ENCODE measurements at places on chromosomes 1 and 21.

DNA sequence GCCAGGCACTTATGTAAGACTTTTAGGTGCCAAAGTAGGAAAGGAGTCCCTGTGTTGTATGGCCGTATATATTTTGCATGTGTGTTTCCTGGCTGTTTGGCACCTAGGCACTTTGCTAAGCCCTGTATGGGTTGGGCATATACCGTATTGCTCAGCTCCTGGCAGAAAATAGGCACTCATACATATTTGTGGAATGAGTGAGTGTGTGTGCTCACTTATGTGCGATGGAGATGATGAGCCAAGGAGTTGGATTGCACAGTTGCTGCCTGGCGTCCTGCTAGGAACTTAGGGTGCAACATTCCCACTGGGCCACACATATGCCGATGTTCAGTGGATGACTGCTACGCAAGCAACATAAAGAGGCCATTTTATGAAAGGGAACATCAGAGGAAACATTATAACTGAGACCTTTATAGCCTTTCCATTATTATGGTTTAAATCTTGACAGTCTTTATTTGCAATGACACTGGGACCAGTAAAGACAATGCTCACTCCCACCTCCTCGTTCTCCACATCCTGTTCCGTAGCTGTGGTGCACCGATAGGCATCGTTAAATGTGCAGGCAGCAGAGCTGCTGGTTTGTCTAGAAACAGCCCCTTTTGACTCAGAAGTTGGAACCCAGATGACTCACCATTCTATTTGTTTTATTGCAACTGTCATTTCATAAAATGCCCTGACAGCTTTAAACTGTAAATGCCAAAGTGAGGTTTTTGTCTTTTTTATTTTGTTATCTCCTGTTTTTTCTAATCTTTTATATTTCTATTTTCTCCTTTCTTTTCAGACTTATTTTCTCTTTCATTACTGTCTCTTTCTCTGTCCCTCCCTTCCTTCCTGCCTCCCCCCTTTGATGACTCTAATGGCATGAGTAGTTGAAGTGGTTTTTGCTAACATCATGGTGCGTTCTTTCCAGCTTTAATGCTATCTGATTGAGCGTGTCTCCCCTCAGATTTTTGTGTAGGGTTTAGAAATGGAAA lies 36.1 kb downstream of the PEX14 start:
- no peak for DNase-seq

DNA sequence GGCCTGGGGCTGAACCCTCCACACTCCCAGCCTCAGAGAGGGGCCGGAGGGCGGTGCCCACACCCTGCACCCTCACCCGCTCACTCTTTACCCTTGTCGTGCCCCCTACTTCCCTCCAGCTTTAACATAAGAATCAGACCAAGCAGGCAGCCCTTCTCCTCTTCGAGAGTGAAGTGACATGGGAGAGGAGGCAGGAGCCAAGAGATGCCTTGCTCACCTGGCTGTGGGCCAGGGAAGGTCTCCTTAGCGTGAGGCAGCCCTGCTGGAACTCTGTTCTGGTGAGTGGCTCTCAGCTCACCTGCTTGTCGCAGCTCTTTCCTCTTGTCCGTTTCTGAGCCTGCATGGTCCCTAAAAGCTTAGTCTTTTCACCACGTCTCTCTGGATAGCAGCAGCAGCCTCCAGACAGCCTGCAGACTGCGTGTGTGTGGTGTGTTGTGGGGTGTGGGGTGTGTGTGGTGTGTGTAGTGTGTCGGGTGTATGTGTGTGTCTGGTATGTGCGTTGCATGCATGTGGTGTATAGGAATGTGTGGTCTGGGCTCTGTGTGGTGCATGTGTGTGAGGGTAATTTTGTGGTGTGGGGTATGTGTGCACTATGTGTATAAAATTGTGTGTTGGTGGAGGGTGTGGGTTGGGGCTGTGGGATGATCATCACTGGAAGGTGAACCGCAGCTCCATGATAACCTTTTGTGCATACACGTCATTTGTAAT lies 86.7 kb downstream of the CCDC185 start:
- no peak for DNase-seq

DNA sequence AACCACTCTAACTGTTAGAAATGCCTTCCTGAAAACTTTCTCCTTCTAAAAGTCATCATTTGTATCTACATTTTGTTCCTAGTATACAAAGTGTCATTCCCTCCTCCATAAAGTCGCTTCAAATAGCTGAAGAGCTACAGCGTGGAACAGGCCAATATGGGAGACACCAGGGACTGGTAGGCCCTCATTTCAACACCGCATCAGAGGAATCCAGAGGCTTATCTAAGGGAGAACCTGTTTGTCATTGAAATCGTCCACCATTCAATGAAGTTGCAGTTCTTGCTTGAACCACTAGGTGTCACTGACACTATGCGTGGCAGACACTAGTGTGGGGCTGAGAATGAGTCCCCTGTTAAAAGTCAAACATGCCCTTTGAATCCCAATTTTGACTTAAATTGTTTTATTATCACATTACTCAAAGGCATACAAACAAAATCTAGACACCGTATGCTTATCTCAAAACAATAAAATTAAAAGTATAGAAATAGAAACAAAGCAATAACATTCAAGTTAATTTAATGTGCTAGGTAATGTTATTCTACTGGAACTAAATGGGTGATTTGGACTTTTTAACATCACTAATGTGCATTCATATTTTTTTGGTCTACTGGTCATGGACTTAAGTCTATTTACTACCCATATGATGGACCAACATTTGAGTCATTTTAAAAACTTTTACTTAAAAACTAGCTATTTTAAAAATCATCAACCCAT lies 182.3 kb downstream of the FCRL5 start:
- DNase-seq, result peak; percentile 55

GRCh38 chr21:36859744-36860501 lies 106.5 kb downstream of the HLCS start:
- DNase-seq, result peak; percentile 82

- no peak for DNase-seq
Observed at GRCh38 chr1:234997201-234997895, 131.3 kb downstream of the TOMM20 start.

- no peak for DNase-seq
Observed at GRCh38 chr1:204462229-204462561, 32.4 kb downstream of the PIK3C2B start.

DNA sequence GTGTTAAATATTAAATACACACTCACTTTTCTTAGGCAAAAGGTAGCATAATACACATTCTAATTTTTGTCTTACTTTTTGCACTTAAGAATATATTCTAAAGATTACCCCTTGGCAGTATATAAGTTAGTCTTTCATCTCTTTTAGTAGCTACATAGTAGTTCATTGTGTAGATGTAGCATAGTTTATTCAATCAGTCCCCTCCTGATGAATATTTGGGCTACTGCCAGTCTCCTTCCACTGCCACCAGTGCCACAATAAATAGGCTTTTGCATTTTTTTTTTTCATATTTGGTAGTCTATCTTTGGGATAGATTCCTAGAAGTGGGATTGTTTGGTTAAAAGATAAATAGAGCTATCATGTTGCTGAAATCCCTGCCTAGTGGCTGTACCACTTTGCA lies 388.8 kb upstream of the RUNX1 start:
- no peak for DNase-seq

DNA sequence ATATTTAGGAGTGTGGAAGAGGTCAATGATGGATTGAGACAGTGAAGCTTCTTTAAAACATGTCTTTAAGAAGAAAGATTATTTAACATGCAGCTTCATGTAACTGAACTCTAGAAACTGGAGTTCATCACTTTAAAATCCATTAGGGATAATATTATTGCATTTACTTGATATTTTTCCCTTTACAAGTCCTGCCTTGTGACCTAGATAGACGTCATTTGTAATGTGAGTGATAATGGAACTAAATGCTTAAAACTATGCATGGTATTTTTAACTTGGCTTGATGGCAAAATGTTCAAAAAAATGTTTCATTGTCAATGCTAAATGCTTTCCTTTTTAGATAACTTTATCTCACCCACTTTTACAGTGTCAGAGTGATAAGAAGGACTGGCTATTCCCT lies 723.7 kb downstream of the RWDD3 start:
- DNase-seq, result no peak

DNA sequence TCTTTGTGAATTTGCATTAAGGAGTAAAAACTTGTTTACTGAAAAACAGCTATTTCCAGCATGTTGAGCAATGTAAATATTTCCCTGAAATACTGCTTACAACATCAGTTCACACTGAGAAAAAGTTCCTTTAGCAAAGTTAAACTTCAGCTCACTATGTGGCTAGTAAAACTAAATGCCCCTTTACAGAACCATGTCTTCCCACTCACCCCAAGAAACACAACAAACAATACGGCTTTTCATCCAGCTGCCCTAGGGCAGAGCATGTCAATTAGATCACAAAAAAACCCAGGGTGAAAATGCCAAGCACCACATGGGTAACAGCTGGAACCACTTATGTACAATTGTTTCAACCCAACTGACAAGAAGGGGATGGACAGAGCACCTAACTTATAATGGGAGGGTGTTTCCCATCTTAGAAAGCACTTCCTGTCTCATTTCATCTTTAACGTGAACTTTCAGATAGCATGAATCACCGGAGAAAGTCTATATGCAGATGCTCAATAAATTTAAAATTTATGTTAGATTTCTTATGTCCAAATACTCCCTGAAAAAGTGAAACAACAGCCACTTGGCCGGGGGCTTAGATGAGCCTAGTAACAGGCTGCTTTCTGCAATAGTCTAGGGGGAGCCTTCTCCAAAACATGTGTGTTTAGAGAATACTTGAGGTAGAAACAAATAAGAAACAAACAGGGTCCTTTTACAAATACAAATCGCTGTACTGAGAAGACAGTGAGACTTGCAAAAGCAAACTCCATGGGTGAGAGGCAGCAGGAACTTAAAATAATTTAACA lies 6.6 kb downstream of the NID1 start:
- no peak for DNase-seq

DNA sequence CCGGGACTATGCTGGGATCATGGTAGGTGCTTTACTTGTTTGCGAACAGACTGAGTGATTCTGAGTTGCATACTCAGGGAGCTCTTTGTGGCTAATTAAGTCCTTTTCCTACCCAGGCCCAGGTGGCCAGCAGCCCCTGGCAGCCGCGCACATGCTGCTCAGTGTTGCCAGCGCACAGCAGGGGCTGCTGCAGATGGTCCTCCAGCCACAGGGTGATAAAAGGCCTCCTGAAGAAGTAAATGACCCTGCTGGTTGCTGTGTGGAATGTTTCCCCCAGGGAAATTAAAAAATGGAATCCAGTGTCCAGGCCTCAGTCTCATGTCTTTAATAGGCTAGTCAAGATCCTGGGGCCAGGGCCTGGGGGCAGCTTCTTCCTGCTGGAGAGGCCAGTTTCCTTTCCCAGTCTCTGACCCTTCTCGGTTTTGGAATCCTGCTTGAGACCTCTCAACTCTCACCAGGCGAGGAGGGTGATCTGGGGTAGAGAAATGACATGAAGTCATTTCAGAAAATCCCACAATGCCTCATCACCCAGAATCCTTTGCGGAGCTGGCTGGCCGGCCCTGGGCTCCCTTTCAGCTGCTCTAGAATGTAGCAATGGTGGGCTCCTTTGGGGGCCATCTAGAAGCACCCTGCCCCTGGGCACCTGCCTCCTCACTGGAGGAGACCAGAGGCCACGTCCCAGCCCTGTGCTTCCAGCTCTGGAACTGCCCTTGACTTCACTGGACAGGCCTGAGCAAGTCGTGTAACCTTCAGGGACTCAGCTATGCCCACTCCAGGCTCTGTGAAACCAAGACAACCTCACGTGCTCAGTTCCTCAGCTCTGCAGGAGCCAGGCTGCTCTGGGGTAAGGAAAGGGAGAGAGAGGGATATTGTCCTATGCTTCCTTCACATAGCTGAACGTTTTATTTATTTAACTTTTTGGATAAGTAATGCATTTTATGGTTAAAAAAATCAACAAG lies 131.4 kb downstream of the MRPS6 start:
- DNase-seq, result no peak

- DNase-seq, result no peak
Observed at GRCh38 chr1:206476591-206476990, 6.3 kb downstream of the IKBKE start.

GRCh38 chr1:169090900-169091311 lies 15.6 kb upstream of the ATP1B1 start:
- DNase-seq, result no peak

DNA sequence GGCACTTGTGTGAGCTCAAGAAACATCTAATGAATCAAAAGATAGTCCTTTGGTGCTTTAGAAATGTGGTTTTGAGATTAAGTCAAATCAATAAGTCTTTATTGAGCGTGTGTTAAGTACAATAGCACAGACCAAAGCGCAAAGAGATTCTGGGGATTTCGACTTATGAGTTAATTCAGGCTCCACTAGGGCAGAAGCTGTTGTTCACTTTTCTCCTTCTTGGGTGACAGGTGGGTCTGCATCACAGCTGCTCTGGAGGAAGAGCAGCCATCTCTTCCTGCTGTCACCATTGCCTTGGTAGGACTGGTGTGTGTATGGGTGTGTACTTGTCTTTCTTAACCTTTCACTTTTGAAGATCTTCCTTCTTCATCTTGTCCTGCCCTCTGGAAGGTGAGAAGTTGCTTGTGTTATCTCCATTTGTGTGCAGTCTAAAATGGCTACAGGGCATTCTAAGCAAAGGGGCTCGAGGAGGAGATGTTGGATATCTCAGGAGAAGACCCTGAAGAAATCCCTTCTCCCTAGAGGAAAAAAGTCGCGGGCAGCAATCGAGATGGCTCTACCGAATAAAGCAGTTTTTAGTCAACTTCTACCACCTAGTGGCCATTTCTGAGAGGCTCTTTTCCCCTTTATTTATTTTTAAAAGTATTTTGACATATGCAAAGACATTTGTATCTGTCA lies 22.9 kb upstream of the DISC1 start:
- peak; percentile 32 for DNase-seq

- no peak for DNase-seq
Observed at GRCh38 chr21:30126576-30126975, 40.0 kb downstream of the CLDN17 start.

DNA sequence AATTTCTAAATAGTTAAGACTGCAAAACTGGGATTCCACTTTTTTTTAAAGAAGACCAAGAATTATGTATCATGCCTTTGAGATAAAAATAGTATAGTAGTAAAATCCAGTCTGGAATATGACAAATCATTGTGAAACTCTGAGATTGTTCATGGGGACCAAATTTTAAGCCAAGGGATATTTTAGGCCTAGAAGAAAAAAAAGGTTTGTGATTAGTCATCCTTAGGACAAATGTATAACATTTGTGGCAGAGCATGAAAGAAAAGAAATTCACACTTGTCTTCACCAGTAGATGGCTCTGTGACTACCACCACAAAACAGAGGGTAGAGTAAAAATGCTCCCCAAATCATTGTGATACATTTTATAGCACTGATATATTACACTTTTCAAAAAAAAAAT lies 226.1 kb downstream of the KCTD3 start:
- DNase-seq, result no peak

GRCh38 chr1:33001282-33001681 lies 35.4 kb downstream of the AK2 start:
- no peak for DNase-seq

DNA sequence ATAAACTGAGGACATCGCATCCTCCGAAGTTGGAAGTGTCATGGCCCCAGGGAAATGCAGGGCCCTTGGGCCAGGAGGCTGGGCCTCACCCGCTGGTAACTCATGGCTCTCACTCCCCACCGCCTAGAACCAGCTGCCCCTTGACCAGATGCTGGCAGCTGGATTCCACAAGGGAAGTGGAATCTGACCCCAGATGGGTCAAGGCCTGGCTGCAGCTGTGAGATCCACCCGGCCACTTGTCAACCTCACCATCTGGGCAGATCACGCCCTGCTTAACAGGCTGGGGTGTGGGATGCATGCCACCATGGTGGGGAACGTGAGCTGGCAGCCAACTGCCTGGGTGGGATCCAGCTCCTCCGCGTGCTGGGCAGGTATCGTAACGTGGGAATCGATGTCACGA lies 25.5 kb downstream of the KCNAB2 start:
- no peak for DNase-seq

GRCh38 chr1:184576822-184577221 lies 177.8 kb downstream of the EDEM3 start:
- DNase-seq, result no peak

- DNase-seq, result no peak
Observed at GRCh38 chr21:36513430-36513829, 33.5 kb upstream of the CLDN14 start.
